ENCODE measurements at places on chromosomes 13 and 19.

- DNase-seq = no peak
Observed at GRCh38 chr13:98217597-98217996, 40.5 kb upstream of the RNF113B start.

DNA sequence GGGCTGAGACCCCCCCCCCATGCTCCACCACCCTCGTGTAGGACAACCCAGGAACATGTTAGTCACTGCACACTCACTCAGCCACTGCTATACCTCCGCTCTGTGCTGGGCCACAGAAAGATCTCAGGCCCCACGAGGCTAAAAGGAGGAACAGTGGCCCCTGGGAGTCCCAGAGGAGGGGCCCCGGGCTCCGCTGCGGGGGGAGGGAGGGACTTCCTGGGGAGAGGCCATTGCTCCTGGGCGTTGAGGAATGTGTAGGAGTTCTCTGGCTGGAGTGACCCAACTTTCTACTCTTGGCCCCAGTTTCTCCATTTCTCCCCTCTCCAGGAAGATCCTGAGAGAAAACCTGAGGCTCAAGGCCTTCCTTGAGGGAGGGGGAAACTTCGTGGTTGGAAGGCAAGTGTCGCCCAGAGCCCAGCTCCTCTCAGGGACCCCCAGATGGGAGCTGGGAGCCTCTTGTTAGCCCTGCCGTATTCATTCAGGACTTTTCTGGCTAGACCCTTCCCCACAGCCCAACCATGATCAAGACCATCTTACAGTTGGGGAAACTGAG is 13.6 kb downstream of the ONECUT3 start:
- DNase-seq = no peak

GRCh38 chr13:26310003-26310402 is 56.1 kb downstream of the CDK8 start:
- no peak for DNase-seq

DNA sequence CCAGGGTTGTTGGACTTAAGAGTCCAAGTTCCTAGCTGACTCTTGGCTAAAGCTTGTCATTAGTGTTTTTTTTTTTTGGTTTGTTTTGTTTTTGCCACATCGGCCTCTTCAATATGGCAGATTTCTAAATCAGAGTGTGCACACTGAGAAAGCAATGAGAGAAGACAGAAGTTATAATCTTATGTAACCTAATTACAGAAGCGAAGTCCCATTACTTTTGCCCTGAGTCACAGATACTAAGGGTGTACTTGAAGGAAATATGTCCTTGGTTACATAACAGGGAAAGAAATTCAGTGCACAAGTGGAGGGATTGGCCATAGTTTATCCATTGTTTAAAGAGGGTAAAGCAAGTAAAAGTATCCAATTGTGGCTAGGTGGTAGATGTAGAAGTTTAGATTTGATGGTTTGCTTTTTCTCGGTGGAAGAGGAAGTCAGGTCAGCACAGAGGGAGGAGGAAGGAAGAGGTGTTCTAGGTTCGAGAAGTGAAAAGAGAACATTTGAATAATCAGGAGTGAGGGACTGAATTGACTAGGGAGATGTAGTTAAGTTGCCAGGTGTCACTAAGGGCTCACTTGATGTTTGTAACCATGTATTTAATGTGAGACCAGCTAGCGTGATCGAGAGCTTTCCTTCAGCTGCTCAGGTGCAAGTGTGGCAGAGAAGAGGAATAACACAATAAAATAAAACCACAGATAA is 12.2 kb downstream of the GTF2F2 start:
- no peak for DNase-seq

GRCh38 chr13:40114305-40114896 is 458.9 kb downstream of the COG6 start:
- DNase-seq = no peak

DNA sequence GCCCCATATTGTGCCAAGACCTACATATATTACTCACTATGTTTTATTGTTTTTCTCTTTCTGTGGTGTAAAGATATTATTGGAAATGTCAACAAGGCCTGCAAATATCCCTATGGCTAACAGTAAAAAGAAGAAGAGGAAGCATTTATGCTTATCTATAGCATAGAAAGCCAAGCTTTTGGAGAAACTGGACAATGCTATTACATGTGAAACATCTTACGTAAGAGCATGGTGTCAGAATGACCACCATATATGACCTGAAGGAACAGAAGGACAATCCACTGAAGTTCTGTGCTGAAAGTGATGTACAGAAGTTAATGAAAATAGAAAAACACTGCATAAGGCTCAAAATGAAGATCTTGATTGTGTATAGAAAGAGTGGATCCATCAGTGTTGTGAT is 145.2 kb downstream of the KCTD12 start:
- DNase-seq = no peak

DNA sequence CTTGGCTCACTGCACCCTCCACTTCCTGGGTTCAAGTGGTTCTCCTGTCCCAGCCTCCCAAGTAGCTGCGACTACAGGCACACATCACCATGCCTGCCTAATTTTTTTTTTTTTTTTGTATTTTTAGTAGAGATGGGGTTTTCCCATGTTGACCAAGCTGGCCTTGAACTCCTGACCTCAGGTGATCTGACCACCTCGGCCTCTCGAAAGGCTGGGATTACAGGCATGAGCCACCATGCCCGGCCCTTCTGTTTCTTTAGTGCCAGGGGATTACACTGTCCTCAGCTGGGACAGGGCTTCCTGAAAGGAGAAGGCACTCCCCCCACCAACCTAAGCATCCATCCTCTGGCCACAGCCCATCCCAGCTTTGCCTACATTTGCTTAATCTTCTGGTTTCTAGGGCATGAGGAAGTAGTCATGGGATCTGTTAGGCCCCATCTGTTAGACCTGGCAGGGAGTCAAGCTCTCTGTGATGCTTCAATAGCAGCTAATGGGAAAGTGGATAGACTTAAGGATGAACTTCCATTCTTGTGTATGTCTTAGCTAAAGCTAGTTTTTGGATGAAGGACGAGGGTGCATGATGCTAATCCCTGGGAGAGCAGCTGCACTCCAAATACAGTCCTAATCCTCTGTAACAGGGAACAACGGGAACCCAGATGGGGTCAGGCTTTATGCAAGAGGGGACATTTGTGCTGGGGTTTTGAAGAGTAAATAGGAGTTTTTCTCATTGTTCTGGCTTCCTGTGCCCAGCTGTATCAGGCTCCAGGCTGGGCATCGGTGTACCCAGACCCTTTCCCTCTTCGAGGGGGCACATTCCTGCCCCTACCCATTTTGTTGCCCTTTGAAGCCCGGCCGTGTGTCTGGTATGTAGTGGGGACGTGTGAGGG is 2.6 kb downstream of the VAV1 start:
- DNase-seq = no peak

DNA sequence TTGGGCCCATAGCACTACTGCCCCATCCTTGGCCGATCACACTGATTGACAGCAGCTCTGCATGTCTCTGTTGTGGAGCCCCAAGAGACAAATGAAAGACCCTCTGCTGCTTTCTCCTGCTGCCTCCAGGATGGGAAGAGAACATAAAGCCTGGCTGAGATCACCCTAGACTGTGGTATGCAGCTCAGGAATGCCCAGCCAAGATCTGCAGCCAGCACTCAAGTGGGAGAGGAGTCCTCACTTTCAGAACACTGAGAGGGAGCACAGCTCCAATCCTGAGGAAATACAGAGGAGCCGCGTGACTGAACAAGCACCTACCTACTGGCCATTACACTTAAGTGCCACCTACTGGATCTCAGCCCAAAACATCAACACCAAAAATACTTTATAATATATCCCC is 203.0 kb downstream of the POSTN start:
- no peak for DNase-seq

GRCh38 chr19:31641591-31641990 is 292.4 kb upstream of the TSHZ3 start:
- DNase-seq = no peak

DNA sequence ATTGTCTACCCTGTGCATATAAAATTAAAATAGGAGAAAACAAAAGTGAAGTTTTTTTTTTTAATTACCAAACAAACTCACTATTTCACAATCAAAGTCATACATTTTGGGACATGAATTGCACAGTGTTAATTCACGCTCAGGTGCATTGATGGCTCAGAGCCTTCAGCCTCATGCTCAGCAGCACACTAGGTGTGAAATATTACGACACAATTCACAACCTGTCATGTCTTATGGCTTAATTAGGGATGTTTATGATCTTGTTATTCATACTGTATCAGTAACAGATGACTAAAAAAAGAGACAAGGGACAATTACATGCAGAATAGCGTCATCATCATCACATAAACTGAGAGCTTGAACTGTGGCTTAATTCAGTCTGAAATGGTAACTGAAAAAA is 2005.5 kb upstream of the PCDH20 start:
- no peak for DNase-seq

GRCh38 chr19:45172173-45172572 is 5.9 kb downstream of the TRAPPC6A start:
- no peak for DNase-seq

DNA sequence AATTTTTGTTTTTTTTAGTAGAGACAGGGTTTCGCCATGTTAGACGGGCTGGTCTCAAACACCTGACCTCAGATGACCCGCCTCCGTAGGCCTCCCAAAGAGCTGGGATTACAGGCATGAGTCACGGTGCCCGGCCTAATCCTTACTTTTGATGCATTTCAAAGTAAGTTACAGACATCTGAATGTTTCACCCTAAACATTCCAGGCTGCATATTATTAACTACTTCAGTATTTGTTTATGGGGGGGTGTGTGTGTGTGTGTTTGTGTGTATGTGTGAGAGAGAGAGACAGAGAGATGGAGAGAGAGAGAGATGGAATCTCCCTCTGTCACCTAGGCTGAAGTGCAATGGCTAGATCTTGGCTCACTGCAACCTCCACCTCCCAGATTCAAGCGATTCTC is 13.1 kb downstream of the SULT2B1 start:
- no peak for DNase-seq

GRCh38 chr19:45294291-45295029 is 28.2 kb downstream of the CKM start:
- no peak for DNase-seq

Data from stimulated activated CD8-positive, alpha-beta memory T cell treated with anti-CD3 and anti-CD28 coated beads, Interleukin-4, amount 100 ng/mL, for 4 hours (primary cell).